Stimulated activated CD8-positive, alpha-beta memory T cell treated with anti-CD3 and anti-CD28 coated beads, Interleukin-7, amount 100 ng/mL, for 48 hours (primary cell): ENCODE measurements at places on chromosomes 13 and 19.

- DNase-seq = no peak
Observed at GRCh38 chr13:30928978-30929377, 3.5 kb upstream of the TEX26 start.

GRCh38 chr13:90591927-90592268, 755.6 kb upstream of the MIR17HG start:
- no peak for DNase-seq

- no peak for DNase-seq
Observed at GRCh38 chr19:32781280-32781679, 61.7 kb downstream of the TDRD12 start.

- DNase-seq = no peak
Observed at GRCh38 chr19:1312767-1313694, 27.4 kb downstream of the EFNA2 start.
